ENCODE measurements at places on chromosomes 5 and 9.
A peak's percentile ranks its signal among the peaks of the same experiment; 100 is the strongest.

DNA sequence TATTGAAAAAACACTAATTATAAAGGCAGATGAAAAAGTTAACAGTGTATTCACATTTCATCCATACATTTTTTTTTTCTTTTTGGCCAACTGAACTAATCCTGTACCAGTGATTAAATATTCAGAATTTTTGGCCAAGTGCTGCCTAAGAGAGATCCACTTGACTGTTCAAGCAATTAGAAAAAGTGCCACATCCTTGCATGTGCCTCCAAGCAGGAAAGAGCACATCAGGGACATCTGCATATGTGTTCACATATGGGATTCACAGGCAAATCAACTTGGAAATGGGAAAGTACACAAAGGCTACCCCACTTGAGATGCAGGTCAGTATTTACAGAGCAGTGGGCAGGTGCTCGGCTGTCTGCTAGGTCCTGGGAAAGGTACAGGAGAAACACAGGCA lies 163.3 kb upstream of the LHFPL2 start:
- no peak for DNase-seq

GRCh38 chr5:56440871-56441740 lies 208.0 kb upstream of the ANKRD55 start:
- peak; percentile 90 for DNase-seq

DNA sequence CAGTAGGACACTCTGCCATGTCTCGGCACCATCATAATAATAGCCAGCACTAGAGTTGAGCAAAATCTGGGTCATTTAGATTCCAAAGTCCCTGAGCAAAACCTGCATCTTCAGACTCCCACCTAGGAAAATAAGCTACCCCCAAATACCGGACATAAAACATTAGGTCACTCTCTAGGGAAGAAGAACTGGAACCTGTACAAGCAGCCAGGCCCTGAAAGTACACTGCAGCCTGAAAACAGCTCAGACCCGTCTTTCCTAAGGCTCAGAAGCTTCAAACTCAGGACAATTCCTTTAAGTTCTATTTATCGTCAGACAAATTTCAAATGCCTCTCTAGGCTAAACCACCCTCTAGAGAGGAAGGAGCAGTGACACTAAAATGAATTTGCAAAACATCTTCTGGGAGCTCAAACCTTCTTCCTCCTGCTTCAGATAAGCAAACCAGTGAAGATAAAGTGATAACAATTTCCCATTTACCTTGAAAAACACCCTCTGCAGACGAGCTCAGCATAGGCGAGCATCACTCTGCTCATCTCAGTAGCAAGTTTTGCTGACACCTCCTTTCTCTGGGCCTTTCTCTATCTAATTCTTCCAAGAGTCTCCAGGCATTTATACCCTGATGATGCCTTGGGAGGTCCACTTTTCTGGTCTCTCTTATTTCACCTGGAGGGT lies 34.0 kb downstream of the ADAM19 start:
- DNase-seq: no peak

DNA sequence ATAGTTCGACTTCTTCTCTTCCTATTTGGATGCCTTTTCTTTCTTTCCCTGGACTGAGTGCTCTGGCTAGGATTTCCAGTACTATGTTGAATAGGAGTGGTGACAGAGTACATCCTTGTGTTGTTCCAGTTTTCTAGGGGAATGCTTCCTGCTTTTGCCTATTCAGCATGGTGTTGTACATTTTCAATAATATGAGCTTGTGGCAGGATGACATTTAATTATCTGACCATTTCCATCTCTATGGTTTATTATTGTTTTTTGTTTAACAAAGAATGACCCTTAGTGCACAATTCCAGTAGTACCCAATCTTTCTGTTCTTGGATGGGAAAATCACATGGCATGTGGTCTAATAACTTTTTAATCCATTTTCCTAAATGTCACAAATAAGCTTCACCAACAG lies 135.6 kb upstream of the SLC12A2 start:
- no peak for DNase-seq

DNA sequence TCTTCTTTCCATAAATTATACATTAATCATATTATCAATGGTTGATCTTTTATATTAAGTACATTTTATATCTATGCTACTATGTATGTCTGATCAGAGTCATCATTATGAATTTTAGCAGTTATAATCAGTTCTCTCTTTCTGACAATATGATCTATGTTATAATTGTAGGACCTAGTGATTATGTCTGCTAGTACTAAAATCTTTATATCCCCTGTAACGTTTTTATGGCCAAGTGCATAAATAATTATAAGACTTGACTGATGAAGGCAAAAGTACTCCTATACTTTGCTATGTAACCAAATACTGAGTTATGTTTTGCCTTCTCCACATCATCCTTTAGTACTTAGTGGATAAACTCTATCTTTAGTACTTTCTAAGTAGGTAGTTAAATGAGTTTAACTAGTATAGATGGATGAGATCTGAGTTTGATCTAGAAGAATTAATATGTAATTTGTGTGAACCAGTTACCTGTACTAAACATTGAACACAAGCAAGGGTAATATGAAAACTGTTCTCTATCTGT lies 75.4 kb downstream of the SLF1 start:
- DNase-seq: no peak

- DNase-seq: no peak
These were observed 26.2 kb downstream of the NDUFA8 start for GRCh38 chr9:122133263-122133983.

DNA sequence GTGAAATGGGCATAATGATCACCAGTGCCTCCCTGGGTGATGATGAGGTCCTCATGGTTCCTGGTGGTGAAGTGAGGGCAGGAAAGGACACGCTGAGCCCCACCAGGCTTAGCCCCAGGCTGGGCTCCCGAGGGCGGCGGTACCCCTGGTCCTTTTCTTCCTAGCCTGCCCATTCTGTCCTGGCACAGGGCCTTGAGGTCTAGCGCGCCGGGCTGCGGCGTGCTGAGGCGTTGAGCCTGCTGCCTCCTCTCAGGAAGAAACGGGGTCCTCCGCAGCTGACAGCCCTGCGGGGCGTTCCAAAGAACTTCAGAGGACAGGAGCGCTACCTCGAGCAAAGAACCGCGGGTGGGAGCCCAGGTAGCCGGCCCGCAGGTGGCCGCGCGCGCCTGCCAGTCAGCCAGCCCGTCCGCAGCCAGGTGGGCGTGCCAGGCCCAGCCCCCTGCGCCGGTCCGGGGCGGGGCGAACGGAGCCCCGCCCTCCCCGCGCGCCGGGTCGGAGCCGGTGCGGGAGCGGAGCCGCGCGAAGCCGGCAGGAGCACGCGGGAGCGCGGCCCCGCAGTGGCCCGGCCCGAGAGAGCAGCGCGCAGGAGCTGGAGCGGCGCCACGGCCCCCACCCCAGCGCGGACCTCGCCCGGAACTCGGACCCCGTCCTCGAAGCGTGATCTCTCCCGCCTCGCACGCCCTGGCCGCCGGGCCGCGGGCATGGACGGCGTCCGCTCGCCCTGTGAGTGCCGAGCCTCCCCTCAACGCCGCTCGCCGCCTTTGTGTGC lies at the start of gene WNK2:
Gene WNK2 (plus strand): TSS at position 477 of the 769 bp plus-strand sequence. CDS start 791 bp downstream, outside the sequence.
- DNase-seq: peak; percentile 7

DNA sequence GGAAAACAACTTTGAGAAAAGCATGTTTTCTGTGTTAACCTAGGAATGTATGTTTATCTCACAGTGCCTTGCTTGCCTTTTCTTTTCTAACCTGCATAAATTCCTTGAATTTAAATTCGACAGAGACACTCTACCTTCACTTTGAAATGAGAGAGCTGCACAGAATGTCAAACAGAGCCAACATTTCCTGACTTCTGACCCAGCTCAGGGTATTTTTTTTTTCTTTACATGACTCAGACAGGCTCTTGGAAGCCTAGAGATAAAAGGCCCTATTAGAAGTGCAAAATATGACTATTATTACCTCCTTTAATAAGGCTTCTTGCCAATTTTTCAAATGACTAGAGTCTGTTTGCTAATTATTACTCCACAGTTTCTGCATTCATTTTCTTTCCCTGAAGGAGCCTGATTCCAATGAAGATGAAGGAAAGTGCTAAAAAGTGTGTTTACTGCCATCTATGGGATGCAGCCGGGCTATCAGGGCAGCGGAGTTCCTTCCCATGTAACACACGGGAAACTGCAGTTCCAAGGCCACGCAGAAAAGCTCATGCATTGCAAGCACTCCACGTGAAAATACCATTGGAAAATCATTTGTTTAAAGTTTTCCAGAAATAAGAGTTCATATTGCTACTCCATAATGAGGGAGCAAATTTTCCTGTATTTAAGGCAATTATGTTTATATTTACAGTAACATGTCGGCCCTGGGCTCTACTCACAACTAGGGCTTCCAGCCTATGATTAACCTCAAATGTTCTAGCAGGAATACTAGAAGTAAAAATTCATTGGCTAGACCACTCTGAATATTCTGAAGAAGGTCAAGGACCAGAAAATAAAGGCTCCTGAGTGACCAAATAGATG lies 485.6 kb downstream of the ZSWIM6 start:
- peak; percentile 60 for DNase-seq

GRCh38 chr5:7078901-7079300 lies 317.0 kb upstream of the ADCY2 start:
- DNase-seq: no peak

GRCh38 chr9:10704720-10705119 lies 91.9 kb upstream of the PTPRD start:
- no peak for DNase-seq

GRCh38 chr5:73374520-73375190 lies 73.9 kb downstream of the FOXD1 start:
- peak; percentile 95 for DNase-seq

DNA sequence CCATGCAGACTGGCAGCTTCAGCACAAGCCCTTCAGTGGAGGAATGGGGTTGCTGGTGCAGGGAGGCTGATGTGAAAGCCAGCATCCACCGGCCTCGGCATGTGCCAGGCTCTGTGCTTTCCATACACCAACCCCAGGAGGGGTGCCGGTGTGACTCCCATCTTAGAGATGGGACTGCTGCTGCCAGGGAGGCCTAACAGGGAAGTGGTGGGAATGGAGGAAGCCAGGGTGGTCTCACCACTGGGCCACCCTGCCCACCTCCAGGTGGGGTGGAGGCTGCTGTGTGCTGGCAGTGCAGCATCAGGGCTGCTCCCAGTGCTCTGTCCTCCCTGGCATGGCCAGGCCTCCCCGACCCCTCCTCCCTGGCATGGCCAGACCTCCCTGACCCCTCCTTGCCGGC lies 32.8 kb upstream of the PITX1 start:
- no peak for DNase-seq

- DNase-seq: no peak
These were observed 109.9 kb downstream of the DROSHA start for GRCh38 chr5:31421806-31422586.

DNA sequence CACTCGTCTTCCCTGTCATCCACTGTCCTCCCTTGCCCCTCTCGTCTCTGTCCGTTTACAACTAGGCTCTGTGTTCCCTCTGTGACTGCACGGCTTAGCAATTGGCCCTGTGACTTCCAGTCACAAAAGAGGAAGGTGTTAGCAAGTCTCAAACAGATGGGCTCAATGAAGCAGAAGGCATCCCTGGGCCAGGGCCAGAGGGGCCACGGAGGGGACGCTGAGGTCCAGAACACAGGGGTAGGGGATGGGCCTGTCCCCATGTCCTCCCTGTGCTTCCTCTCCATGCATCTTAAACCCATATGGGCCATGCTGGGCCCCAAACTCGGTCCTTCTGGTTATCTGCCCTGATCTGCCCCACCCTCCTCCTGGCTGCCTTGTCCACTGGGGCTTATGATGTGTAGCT lies at the start of gene CD72:
Gene CD72 (minus strand): TSS at position 89 of the 403 bp plus-strand sequence. CDS start 110 bp downstream, outside the sequence.
- no peak for DNase-seq

DNA sequence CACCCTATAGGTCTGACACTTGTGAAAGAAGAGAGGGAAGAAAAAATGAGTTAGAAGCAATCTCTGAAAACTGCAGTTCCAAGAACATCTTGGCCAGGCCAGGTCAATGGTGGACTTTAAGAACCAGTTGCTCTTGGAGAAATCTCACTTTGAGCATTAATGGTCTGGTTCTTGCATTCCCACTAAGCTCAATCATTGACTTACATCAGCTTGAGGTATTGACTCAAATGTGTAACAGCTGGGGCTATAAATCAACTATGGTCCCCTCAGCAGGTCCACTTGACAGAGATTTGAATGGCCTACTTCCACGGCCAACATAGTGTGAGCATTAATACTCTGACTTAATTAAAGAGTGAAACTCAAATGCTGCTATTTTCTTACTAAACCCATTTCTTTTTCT lies 357.8 kb upstream of the RGMB start:
- peak; percentile 56 for DNase-seq

- peak; percentile 68 for DNase-seq
These were observed 18.4 kb upstream of the ERCC6L2 start for GRCh38 chr9:95857124-95857523.

- DNase-seq: no peak
These were observed 20.6 kb upstream of the SCAMP1 start for GRCh38 chr5:78339617-78340436.

GRCh38 chr9:32292611-32293010 lies 91.8 kb upstream of the ACO1 start:
- no peak for DNase-seq

- DNase-seq: no peak
These were observed 20.8 kb downstream of the NKD2 start for GRCh38 chr5:1029282-1029944.

DNA sequence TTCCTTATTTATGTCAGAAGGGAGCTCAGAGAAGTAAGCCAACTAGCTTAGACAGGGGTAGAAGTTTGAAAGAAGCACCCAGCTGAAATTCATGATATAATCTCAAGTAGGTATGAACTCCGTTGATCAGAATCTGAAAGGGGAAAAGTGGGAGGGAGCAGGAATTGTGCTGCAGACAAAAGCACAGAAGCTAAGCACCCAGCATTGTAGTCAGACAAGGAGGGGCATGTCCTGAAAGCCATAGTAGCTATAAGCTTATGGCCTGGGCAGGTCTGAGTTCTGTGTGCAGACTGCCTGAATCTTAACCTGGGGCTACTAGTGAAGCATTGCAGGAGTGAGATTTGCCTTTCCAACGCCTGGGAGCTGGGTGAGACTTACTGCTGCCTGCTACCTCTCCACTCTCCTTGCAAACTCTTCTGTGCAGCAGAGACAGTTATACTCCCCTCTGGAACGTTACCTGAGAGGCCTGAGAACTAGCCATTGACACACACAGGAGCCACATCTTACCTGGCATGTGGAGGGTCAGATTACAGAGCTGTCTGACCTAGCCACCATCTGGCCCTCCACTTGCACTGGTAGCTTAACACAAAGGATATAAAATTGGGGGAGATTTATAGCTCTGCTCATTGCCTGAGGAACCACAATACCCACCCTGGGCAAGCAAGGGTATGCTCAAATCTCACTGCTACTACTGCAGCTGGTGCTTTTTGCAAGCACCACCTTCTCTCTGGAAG lies 9.8 kb upstream of the CYLC2 start:
- DNase-seq: no peak

DNA sequence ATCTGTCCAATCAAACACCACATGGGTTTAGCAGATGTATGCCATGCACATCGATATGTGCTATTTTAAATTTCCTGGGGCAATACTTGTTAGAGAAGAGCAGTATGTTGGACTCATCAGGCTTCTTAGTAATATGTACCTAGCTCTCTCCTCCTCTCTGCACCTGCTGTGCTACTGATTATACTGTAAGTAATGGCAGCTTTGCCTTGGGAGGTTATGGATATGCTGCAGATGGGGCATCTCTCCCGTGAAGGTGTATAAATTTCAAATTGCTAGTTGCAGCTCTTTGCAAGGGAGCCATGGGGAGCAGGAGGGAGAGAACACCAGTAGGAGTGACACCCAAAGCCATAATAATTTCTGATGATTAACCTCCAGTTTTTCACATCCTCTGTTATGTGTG lies 101.5 kb downstream of the SPATA31D1 start:
- DNase-seq: no peak

GRCh38 chr5:141778683-141779082 lies 96.7 kb upstream of the ARAP3 start:
- DNase-seq: no peak

Measured in EH (cell line).